Activated CD8-positive, alpha-beta memory T cell treated with anti-CD3 and anti-CD28 coated beads for 24 hours (primary cell): ENCODE measurements at places on chromosomes 1 and 21.

DNA sequence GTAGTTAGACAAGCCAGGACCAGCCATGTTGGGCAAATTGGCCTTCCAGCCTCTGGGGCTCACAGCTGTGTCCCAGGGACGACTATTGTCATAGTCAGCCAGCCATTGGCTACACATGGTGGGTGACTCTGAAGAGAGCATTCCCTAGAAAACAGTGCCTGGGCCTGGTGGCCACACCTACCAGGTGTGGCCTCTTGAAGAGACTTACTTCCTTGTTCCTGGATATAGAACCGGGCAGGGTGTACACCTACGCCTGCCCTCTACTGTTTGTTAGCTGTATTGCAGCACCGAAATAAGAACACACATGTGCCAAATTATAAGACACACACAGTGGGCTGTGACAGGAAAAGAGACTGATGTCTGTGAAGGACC, 134.6 kb upstream of the ARHGEF16 start:
- DNase-seq: peak; percentile 58

- DNase-seq: no peak
Observed at GRCh38 chr1:188669728-188670382, 1807.8 kb downstream of the BRINP3 start.

DNA sequence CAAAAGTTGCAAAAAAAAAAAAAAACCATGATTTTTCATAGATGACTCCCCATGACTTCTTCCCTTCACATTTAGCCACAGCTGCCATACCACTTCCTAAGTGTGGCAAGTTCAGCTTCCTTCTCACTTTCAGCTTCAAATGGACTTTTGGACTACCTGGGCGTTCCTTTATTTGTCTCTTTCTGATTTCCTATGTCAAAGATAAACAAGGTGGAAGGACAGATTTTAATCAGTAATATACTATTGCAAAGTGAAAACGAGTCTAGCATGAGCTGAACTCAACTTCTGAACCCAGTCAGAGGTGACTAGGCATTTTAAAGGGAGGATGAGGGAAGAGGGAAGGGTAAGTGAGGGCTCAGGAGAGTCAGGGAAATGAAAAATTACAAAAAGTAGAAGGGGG, 14.4 kb upstream of the SCCPDH start:
- DNase-seq: no peak

DNA sequence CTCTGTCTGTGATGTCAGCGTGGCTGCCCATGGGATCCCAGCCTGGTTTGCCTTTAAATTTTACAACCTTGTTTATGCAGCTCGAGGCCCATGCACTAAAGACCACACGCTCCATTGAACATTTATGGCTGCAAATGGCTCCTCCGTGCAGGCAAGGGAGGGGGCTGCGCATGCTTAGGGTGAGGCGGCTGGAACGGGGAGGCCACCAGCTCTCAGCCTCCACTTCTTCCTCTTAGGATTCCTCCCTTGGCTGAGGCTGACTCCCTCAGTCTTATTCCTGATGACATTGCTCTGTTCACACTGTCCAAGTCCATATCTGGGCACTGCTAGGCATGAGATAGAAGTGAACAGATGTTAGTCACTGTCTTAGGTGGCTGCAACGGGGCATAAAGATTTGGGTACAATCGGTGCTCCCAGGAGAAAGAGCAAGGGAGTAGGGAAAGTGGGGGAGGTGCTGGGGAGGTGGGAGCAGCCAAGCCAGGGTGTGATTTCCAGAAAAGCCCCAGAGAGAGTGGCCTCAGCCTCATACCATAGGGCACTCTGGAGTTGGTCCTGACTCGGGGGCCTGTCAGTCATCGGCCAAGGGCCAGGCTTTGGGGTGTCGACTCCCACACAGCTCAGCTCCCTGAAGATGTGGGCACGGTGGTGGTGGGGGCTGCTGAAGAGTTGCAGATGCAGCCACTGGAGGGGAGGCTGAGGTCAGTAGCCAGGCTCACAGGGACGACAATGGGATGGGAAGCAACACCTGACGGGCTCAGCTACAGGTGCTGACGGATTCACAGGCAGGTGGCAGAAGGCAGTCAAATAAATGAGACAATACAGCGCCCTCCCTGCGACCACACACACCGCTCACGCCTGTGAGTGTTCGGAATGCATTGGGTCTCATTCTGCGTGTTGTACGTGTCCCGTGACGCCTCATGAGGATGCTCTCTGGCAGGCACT, 37.3 kb upstream of the ACTL8 start:
- DNase-seq: no peak

DNA sequence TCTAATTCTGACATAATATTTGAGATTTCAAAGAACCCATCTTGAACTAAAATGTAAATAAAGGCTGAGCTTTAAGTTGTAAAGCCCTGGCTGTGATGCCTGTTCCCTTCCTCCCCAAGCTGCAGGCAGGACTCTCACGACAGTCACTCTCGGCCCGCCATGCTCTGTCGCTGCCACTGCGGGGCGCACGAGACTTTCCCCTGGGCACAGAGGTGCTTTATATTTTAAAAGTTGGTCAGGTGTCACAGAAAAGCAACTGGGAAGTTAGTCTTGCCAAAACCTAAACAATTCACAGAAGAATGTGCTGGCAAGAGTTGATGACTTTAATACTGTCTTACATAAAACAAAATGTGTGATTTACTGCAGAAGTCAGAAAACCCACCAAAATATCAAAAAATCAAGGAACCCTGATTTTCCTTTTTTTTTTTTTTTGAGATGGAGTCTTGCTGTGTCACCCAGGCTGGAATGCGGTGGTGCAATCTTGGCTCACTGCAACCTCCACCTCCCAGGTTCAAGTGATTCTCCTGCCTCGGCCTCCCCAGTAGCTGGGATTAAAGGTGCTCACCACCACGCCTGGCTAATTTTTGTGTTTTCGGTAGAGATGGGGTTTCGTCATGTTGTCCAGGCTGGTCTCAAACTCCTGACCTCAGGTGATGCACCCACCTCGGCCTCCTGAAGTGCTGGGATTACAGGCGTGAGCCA, 10.7 kb downstream of the LRRC47 start:
- no peak for DNase-seq

- no peak for DNase-seq
Observed at GRCh38 chr1:54158071-54158470, 5.3 kb upstream of the CDCP2 start.

GRCh38 chr21:31030367-31031106, 7.7 kb downstream of the KRTAP19-8 start:
- DNase-seq: no peak

- no peak for DNase-seq
Observed at GRCh38 chr1:1298861-1299685, 8.7 kb downstream of the ACAP3 start.

- DNase-seq: no peak
Observed at GRCh38 chr1:31396633-31397351, 16.2 kb upstream of the SERINC2 start.

GRCh38 chr1:208985231-208985630, 598.3 kb upstream of the CAMK1G start:
- no peak for DNase-seq

GRCh38 chr1:25657121-25657882, 40.7 kb downstream of the MAN1C1 start:
- DNase-seq: peak; percentile 60

DNA sequence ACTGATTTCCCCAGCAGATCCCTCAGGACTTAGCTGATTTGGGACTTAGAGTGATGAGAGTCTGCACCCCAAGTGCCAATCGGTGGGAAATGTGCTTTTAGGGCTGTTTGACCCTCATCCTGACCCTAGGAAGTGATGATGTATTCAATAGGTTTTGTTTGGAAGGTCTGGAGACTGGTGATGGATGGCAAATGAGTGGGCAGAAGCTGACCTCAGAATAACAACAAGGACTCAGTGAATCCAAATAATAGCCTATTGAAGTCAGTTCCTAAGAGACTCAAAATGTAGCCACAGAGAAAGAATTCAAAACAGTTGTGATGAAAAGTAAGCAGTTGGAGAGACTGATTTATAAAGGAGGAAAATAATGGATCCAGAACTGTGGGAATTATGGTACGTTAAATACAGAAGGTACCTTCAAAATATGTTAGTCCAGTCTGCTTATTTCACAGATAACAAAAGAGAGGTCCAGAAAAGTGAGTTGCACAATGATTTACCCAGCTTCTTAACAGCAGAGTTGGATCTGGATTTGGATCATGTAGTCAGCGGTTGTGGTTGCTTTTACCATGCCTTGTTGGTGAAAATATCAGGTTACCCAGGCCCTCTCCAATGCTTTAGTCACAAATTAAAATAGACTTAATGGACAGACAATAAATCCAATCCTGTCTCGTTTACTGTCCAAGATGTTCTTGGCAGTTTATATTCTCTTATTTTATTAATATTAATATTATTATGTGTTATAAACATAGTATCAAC, 123.0 kb upstream of the PTBP2 start:
- no peak for DNase-seq

DNA sequence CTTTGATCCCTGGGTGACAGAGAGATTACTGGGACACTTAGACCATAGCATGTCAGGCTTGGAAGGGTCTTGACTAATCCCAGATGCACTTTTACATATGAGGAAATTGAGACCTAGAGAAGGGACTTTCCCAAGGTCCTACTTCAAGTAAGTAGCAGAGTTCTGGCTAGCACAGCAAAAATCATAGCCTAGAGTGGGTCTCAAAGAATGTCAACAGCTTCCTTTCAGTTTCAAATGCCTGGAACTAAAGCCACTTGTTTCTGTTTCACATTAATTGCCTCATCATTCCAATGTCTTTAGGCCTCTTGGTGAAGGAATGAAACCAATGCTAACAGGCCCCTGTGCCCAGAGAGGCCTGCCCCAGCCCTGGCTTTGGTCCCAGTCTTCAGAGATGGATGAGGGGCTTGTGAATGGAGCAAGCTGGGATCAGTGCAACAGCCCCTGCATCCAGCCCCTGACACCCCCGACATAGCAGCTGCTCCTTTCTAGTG, 26.6 kb downstream of the ATF3 start:
- no peak for DNase-seq

DNA sequence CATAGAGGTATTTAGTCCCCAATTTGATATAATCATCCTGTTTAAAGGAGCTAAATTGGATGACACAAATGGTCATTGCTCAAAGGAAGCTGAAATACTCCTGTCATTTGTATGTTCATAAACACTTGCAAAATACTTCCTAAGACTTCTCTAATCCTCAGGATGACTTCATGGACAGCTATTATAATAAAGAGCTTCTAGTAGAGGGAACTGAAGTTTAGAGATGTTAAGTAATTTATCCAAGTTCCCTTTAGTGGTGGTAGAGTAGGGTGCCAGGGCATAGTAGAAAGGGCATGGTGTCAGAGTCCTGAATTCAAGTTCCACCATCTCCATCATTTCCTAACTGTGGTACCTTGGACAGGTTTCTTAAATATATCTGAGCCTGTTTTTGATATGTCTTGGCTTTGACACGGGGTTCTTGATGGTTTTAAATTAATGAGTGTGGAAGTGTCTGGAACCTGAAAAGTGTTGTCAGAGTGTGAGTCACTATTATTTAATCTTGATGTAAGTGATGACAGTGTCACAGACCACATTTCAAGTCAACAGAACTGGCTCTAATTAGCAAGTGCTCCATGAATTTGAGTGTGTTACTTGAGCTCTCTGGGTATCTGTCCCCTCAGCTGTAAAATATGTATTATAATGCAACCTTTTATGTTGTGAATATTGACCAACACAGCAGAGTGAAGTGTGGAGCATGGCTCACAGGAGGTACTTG, 12.1 kb upstream of the GBP6 start:
- no peak for DNase-seq

DNA sequence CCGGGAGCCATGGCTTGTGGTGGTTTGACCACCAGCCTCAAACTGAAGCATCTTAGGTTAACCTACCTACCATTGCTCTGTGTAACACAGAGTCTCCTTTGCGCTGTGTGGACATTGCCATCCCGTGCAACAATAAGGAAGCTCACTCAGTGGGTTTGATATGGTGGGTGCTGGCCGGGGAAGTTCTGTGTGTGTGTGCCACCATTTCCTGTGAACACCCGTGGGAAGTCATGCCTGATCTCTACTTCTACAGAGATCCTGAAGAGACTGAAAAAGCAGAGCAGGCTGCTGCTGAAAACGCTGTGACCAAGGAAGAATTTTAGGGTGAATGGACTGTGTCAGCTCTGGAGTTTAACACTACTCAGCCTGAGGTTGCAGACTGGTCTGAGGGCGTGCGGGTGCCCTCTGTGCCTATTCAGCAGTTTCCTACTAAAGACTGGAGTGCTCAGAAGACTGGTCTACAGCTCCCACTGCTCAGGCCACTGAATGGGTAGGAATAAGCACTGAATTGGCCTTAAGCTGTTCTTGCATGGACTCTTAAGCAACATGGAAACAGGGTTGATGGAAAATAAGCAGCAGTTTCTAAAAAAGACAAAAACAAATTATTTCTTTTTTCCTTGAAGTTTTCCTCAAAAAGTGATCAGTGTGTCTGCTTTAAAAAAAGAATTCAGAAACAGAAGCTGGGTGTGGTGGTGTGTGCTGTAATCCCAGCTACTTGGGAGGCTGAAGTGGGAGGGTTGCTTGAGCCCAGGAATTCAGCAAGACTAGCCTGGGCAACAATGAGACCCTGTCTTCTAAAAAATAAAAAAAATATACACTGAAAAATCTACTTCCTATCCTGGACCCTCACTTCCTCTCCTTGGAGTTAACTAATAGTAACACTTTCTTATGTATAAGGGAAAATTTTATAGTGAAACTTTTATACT, 14.6 kb downstream of the CEP350 start:
- no peak for DNase-seq

GRCh38 chr1:234917495-234918180, 211.0 kb downstream of the TOMM20 start:
- no peak for DNase-seq

DNA sequence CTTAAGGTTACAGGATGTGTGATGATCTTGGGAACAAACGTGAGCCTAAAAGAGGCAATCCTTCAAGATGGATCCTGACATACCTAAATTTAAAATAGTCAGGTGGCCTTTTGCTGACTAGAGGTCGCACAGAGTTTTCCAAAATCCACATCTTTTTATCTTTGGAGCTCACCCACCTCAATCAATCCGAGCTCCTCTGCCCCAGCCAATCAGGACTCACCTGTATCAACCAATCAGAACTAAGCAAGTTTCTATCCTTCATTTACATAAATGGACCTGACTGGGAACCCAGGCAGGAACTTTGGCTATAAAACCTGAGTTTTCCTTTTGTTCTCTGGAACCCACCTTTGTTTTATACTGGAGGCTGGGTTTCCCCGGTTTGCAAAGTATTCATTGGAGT, 16.2 kb downstream of the DNAJC11 start:
- no peak for DNase-seq

DNA sequence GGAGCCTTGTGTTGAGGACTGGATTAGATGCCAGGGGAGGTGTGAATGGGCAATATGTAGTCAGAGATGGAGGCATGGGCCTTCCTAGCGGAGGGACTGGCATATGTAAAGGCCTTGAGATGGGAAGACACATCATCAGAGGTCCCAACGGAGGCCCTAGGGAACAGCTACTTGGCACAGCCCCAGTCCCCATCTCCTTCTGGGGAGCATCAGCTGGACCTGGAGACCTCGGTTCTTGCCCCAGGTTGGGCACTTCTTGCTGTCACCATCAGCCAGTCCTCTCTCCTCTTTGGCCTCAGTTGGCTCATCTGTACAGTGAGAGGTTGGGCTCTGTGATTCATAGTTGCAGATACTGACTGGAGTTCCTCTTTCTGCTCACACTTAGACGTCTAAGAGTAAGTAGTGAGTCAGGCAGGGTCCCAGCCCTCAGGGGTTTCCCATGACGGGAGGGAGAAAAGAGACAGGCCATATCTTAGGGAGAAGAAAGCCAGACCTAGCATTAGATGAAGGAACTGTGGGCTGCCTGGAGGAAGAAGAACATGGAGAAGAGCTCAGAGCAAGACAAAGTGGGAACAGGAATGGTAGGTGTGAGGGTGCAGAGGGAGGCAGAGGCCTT, 3.4 kb upstream of the MARCKSL1 start:
- DNase-seq: no peak

GRCh38 chr1:114503916-114504422, 7.0 kb downstream of the TRIM33 start:
- no peak for DNase-seq
